ENCODE measurements at places on chromosomes 4 and X.

DNA sequence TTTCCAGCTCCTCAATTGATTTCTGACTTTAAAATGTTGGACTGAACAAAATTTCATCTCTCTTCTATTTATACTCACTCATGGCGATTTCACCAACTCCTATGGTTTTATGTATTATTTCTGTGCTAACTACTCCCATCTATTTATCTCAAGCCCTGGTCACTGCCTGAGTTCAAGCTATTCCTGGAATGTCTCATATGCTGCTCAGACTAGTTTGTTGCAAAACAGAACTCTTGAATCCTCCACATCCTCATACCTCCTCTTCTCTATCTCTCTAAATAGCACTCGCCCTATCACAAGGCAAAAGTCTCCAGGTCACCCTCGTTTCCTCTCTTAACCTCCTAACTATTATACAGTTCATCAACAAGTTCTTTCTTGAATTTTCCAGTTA is 19.0 kb upstream of the DDX60 start:
- no peak for DNase-seq

DNA sequence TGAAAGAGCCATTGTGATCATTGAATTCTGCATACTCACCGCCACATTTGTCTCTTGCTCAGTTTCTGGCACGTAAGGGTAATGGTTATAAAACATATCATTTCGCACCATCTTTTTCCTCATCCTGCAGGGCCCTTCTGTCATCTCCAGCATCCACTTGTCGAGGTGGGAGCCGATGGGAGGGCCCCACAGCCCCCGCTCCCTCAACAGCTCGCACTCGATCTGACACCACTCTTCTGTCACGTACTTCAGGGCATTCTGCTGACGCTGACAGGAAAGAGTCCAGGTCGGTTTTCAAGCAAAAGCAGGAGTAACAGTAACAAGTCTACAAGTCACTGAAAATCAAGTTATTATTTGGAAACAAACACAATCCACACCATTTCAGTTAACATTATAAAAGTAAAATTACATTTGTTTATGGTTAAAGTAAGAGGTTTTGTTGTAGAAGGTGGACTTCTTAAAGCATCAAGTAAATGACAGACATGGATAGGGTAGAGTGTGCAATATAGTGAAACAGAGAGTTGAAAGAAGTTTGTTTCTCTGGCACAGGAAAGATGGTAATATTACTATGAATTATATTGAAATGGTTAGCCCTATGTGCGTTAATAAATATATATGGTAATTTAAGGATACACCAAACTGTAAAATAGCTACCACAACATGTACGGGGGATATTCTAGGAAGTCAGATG is 150.6 kb downstream of the CDS1 start:
- no peak for DNase-seq

DNA sequence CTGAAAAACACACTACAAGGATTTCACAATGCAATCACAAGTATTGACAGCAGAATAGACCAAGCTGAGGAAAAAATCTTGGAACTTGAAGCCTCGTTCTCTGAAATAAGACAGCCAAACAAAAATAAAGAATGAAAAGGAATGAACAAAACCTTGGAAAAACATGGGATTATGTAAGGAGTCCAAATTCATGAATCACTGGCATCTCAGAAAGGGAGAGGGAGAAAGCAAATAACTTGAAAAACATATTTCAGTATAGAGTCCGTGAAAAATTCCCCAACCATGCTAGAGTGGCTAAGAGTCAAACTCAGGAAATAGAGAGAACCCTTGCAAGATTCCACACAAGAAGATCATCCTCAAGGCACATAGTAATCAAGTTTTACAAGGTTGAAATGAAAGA is 178.5 kb upstream of the CTSO start:
- DNase-seq = no peak

DNA sequence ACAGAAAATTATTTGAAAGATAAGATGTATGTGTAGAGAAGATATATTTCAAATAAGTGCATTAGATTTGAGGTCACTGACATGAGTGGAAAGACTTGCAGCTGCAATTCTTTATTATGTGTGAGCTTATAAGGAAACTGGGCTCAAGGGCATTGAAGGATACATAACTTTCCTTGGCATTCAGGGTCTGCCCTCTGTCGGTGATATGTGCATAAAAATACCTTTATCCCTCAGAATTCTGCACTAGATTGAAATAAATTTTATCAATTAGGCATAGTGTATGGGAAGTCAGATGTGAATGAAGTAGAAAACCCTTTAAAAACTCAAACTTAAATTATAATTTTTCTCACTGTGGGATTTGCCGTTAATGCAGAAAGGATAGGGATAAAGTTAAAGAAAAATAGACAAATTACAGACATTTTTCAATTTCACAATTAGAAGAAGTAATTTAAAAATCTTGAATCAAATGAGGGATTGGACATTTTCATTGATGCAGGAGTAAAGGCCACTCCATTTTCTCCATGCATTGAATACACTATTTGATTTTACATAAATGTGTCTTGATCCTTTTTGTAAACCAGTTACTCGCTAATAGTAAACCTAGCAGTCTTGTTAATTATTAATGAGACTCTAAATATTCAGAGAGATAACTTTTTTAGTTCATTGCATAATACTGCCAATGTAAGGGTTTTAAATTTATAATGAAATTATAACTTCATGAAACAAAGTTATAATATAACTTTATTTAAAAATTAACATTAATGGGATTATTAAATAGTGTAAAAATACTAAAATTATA is 21.0 kb upstream of the ETNPPL start:
- DNase-seq = no peak

DNA sequence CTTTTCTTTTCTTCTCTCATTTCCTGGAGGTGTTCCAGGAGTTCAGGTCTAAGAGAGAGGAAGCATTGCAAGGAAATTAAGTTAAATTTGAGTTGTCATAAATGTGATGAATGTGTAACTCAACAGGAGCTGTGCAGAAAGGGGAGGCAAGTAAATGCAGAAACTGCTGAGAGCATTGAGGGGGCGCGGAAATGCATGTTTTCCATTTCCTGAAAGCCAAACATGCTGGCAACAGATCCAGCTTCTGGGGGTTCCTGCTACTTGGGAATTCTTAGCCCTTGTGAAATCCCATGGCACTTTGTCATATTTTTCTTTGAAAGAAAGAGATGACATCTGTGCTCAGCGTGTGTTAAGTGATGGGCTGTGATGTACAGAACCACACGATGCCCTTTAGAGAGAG is 33.8 kb upstream of the NAP1L5 start:
- DNase-seq = no peak

DNA sequence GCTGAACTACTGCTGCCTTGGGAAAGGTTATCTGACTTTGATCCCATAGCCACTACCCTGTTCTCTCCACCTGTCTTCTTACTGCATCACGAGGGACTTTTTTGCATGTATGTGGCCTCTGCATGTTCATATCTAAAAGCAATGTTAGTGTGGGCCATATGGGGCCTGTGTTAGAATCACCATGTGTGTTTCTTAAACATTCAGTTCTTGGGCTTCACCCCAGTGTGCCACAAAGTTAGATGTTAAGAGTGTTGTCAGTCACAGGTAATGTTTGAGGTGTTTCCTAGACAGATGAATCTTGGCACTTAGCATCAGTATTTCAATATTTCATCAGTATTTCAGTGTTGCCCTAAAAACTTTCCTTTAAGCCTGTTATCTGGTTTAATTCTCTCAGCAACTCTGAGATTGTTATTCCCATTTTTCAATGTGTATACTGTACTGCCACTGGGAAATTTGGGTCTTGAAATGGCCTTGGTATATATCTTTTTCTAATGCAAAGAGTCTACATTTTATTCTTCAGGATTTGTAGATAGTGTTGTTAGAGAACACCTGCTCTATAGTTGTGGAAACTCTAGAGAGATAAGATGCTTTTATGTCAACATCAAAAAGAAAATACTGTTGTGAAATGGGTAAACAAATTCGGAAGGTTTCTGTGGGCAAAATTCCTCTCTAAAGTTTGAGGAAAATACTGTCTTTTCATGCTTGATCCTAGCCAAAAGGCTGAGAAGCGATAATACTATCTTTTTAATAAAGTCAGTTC is 259.7 kb downstream of the BMPR1B start:
- no peak for DNase-seq

DNA sequence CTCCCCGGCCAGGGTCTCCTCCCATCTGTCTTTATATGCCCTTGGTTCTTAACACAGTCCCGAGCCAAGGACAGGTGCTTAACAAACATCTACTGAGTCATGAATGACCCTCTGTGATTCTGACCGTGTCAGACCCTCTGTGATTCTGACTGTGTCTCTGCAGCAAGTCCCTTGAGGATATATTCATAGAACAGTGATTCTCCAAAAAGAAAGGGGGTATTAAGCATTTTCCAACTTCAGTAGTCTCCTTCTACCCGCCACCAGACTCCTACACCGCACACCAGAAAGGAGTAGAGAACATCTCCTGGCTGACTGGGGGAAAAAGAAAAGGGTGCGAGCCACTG is 13.6 kb downstream of the ACSL1 start:
- no peak for DNase-seq

DNA sequence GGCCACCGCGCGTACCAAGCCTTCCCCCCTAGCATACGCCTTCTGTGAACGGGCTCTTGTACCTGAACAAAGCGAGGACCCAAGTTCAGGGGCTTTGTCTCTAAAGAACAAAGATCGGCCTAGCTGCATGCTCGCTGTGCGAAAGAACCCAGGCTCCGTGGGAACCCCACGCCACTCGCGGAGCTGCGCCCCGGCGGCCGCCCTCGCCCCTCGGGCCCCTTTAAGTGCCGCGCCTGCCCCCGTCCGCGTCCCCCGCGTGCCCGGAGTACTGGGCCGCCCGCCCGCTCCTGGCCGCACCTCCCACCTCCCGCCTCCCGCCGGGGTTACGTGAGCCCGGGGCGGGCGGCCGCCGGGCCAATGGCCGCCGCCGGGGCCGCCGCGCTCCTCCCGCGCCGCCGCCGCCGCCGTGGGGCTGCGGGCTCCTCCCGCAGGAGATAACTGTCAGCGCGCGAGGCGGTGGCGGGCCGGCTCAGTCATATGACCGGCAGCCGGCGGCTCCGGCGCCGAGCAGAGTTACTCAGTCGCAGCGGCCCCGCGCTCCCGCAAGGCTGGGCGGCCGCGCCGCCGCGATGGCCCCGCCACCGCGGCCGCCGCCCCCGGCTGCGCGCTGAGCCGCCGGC is at the start of gene FNIP2:
Gene FNIP2 (plus strand): TSS at position 472 of the 620 bp plus-strand sequence. CDS start 187 bp downstream, outside the sequence.
- peak; percentile 82 for DNase-seq

GRCh38 chr4:155795991-155796390 is 37.2 kb downstream of the GUCY1B1 start:
- no peak for DNase-seq

GRCh38 chrX:96685210-96686099 is 813 bp downstream of the DIAPH2 start:
- DNase-seq = peak; percentile 42

- no peak for DNase-seq
Observed at GRCh38 chr4:111854494-111855087, 290.7 kb upstream of the FAM241A start.

DNA sequence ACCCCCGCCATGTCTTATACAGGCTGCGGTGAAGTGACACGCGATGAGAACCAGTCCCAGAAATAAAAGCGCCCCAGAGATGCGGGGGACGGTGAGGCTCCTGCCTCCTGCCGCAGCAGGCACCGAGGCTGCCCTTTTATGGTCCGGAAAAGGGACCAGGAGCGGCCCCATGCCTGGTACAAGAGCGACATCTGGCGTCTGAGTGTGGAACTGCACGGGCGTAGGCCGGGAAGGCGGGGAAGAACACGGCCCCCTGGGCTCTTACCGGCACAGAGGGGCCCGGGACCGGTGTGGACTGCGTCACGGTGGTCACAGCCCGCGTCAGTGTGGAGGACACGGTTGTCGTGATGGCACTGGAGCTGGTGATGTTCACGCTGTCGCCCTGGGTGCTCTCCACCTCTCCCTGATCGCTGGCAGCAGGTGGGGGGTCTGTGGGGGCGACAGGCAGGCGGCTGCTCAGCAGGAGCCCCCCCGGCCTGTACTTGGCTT is 8.9 kb upstream of the RENBP start:
- peak; percentile 82 for DNase-seq

- no peak for DNase-seq
Observed at GRCh38 chr4:114349543-114350175, 248.9 kb upstream of the UGT8 start.

DNA sequence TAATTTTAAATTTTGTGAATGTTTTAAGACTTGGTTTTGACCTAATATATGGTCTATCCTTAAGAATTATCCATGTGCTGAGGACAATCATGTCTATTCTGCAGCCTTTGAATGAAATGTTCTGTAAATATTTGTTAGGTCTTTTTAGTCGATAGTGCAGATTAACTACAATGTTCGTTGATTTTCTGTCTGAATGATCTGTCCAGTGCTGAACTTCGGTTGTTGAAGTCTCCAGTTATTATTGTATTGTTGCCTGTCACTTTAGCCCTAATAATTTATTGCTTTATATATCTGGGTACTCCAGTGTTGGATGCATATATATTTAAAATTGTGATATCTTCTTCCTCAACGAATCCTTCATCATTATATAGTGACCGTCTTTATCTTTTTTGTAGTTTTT is 218.3 kb upstream of the ZC4H2 start:
- DNase-seq = no peak

- no peak for DNase-seq
Observed at GRCh38 chrX:40086569-40087335, 11.0 kb downstream of the BCOR start.

DNA sequence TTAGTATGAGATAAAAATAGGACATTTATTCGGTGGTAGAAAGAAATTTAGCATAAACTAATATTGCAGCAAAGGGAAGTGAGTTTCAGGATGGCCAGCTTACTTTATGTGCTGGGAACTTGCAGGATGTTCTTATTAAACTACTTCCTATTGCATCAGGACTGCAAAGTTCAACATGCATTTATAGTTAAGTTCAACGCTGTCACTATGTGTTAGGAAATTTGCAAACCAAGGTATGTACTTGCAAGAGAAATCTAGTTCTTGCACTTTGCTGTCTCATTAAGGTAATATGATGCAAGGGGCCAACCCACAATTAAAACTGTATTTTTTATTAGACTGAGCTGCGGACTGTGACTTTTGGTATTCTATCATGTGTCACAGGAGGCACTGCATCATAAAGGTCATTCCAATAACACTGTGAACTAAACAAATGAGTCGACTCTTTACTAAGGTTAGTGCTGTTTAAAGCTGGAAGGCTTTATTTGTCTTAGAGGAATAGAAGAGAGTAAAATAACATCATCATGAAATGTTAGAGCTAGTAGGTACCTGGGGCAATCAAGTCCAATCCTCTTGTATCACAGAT is 1525.7 kb upstream of the TENM3 start:
- DNase-seq = no peak

DNA sequence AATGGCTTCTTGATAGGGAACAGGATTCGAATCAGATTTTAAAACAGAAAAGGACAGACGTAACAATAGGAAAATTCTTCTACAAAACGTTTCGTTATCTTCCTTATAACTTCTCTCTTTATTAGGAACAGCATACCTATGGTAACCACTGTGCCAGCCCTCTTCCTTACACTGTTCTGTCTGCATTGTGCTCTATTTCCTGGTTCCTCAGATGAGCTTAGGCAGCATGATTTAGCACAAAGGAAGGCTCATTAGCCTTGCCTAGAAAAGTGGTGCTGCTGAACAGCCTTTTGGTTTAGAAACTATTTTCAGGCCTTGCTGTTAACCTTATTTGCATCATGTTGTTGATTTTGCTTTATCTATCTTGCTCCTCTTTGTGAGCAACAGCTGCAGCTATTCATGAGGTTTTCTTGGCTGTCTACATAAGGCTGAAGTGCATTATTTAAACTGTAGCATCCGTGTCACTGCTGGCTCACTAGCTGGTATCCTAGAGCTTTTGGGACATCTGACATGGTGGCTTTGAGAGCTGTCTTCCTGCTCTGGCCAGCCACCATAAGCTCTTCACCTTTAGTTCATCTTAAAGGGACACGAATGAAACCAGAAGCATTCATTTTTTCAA is 69.9 kb upstream of the NRK start:
- DNase-seq = no peak
